Urothelium cell line (cell line): ENCODE measurements at places on chromosomes 1 and 21.
A peak's percentile ranks its signal among the peaks of the same experiment; 100 is the strongest.

- no peak for DNase-seq
Measured at GRCh38 chr1:156070548-156070947, 9.6 kb downstream of the RAB25 start.

GRCh38 chr1:67759066-67759465, 74.1 kb downstream of the GADD45A start:
- DNase-seq: no peak

GRCh38 chr1:12594966-12595756, 22.8 kb downstream of the DHRS3 start:
- peak; percentile 61 for DNase-seq

GRCh38 chr1:226632922-226633351, 84.4 kb downstream of the STUM start:
- DNase-seq: no peak

DNA sequence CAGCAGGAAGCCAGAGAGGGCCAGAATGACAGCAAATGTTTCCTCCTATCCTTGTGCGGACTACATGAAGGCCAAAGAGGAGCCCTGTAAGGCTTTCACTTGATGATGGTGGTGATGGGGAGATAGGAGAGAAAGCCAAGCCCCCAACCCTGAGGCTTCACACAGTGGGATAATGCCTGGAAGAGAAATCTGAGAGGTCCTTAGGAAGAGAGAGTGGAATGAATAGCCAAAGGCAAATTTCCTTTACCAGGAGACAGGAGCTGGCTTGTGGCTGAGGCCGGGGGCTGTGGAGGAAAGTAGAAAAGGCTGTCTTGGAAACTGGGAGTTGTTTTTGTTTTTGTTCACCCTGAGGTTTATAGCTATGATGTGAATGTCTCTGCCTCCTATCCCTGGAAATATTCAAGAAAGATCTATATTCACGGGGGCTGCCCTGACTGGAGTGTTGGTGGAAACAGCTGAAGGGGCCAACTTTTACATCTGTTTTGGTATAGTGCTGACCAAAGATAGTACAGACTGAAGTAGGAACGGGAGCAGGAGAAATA, 13.0 kb upstream of the RNF19B start:
- DNase-seq: no peak

DNA sequence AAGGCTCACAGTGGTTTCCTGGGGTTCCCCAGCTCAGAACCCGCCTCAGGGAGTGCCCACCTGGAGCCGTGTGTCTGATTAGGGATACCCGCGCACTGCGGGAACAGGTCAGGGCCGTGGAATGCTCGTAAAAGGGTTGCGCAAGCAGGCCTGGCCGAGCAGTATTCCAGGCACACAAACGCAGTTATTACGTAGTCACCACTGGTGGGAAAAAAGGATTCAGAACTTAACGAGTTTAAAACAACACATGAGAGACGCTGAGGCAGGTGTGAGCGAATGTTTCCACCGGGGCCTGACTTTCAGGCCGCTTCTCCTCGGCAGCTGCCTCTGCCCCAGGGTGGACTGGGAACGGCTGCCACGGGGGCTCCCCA, 18.2 kb downstream of the PLCH2 start:
- peak; percentile 75 for DNase-seq

- peak; percentile 83 for DNase-seq
Measured at GRCh38 chr1:203290261-203291089, 14.8 kb upstream of the BTG2 start.

GRCh38 chr1:42424201-42424600, 31.6 kb downstream of the ZMYND12 start:
- no peak for DNase-seq

- peak; percentile 67 for DNase-seq
Measured at GRCh38 chr1:227317523-227318015, 723 bp downstream of the CDC42BPA start.

- DNase-seq: no peak
Measured at GRCh38 chr1:26483980-26484379, 11.7 kb downstream of the HMGN2 start.

- no peak for DNase-seq
Measured at GRCh38 chr21:28851645-28852044, 141.0 kb downstream of the LTN1 start.

GRCh38 chr1:42340901-42341300, 5.9 kb upstream of the FOXJ3 start:
- no peak for DNase-seq

GRCh38 chr1:159077120-159077961, 775 bp upstream of the AIM2 start:
- peak; percentile 9 for DNase-seq

DNA sequence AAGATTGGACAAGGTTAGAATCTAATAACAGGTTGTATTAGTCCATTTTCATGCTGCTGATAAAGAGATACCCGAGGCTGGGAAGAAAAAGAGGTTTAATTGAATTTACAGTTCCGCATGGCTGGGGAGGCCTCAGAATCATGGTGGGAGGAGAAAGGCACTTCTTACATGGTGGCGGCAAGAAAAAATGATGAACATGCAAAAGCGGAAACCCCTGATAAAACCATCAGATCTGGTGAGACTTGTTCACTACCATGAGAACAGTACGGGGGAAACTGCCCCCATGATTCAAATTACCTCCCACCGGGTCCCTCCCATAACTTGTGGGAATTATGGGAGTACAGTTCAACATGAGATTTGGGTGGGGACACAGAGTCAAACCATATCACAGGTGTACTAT, 22.9 kb upstream of the TTLL7 start:
- no peak for DNase-seq

DNA sequence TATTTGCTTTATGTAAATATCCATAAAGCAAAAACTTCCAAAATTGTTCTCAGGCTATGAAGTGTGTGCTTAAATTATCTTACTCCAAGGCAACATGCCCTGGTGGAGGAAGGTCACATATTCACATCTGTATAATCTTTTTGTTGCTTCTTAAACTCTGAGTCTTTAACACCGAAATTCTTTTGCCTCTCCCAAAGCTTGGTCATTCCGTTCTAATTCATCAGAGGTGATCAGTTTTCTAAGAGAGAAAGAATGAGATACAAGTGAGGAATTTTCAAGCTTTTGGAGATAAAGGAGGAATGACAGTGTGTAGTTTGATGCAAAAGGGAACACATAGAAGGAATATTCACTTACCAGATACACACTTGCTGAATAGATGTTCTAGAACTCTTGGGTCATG, 561.7 kb downstream of the LTN1 start:
- no peak for DNase-seq

GRCh38 chr1:204623894-204624361, 61.6 kb downstream of the LRRN2 start:
- DNase-seq: peak; percentile 25

DNA sequence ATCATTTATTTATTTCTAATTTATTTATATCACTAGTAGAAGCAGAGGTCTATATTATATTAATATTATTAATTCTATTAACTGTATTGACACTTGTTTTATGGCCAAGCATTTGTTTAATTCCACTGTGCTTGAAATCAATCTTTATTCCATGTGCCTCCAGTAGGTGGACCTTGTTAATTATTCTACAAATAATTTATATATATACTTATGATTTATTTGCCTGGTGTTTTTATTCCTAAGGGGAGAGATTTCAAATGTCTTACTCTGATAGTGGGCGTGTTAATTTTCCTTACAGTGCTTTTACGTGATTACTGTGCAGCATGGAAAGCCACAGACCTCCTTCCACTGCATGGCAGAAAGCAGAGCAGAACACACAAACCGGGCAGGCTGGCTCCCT, 17.5 kb upstream of the OR6N2 start:
- DNase-seq: no peak

DNA sequence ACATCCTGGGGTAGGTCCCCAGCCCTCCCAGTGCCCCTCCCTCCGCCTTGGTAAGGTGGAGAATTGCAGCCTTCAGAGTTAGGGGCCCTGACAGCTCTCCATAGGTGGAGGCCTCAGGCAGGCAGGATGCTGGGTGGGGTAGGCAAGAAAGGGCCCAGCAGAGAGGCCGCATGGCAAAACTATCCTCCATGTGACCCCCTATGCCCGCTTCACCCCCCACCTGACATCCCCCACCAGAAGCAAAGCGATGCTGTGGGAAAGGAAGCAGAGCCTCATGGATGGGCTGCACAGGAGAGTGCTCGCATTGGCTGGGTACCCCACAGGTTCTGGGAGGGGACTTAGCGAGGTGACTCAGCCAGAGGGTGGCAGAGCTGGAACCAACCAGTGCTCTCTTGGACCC, 1.6 kb downstream of the S100A9 start:
- no peak for DNase-seq

DNA sequence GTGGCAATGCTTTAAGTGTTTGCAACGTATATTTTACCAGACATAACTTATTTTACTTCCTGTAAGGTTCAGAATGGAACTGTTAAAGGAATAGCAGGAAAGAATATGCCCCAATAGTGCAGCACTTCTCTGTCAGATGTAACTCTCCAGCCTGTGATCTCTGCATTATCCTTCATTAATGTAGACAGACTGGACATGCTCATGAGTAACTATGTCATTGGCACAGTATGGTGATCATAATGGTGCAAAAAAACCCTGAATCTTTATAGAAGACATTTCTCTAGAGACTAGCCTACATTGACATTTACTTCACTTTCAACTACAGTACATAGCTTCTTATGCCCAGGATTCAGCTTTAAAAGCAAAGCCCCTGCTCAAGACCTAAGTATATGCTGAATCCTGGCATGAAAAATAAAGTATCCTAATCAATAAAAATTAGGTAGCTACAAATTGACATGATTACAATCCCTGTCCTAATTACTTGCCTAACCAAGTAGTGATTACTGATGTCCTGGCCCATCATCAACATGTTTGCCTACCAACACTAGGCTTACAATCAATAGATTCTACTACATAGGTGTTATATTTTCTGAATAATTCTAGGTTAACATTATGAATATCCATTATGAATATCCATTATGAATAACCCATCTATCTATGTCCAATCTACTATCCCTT, 13.9 kb downstream of the COX20 start:
- DNase-seq: no peak

GRCh38 chr1:107491582-107491981, 350.7 kb downstream of the NTNG1 start:
- DNase-seq: no peak

- DNase-seq: no peak
Measured at GRCh38 chr1:236148470-236148845, 6.1 kb downstream of the GPR137B start.

GRCh38 chr21:45542667-45543370, 579 bp upstream of the SLC19A1 start:
- no peak for DNase-seq

- peak; percentile 7 for DNase-seq
Measured at GRCh38 chr1:200708769-200709168, 29.9 kb upstream of the CAMSAP2 start.

DNA sequence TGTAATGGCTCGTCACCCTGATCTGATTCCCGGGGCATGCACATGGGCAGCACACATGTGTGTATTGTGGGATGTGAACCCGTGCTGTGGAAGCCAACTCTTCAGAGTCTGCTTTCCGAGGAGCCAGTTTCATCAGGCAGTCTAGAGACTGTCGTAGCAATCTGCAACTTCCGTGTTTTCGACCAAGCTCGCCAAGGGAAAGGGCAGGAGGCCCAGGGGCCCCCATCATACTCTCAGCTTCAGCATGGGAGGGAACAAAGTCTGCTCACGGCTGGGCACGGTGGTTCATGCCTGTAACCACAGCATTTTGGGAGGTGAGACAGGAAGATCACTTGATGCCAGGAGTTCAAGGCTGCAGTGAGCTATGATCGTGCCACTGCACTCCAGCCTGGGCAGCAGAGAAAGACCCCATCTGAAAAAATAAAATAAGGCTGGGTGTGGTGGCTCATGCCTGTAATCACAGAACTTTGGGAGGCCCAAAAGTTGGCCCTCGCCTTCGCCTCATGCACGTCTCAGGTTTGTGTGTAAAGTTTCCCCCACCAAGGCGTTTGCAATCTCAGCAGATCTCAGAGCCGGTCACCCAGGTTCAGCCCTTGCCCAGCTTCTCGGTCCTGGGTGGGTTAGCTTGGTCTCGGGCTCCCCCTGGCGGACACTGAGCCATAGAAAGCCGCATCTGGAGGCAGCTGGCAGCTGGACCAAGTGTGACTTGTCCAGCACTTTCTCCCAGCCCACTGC, 48.5 kb upstream of the SLC25A33 start:
- peak; percentile 82 for DNase-seq

GRCh38 chr1:210597555-210598134, 268.9 kb downstream of the HHAT start:
- DNase-seq: peak; percentile 80

DNA sequence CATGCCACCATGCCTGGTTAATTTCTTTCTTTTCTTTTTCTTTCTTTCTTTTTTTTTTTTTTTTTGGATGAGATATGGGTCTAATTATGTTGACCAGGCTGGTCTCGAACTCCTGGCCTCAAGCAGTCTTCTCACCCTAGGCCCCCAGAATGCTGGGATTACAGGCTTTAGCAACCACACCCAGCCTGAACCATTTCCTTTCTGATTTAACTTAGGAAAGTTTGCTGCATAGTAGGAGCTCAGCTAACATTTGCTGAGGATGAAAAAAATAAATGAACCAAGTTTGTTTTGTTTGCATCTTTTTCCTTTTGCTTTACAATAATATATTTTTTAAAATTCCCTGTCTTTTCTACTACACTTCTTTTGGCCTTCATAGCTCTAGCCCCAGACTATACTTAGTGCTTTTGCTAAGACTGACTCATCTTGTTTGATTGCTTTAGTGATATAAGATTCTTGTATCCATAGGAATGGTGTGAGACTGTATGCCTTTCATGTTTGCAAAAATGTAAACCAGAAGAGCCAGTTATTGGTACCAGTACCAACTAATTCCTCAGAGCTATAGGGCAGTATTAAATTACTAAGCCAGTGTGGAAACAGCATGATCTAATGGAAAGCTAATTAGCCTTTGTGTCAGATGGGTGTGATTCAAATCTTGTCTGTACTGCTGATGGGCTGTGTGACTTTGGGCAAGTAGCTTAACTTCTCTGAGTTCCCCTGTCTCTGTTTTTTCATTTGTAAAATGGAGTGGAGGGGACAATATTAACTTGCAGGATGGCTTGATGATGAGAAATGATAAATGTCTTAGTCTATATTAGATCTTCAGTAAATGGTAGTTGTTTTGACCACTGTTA, 66.9 kb downstream of the NFIA start:
- DNase-seq: no peak

- no peak for DNase-seq
Measured at GRCh38 chr1:100699744-100700143, 19.8 kb upstream of the VCAM1 start.
